ENCODE measurements at places on chromosomes 4 and X. TPM values are rescaled to one million over a fixed set of nuclear protein-coding genes. Genes with fewer than 3 reads are reported as not detected.

- DNase-seq: no peak
- H3K4me3 ChIP-seq: no peak overlapping the region
- no peaks in the 10 kb centered on the region for H3K27me3 ChIP-seq
- H3K27ac ChIP-seq: no peak overlapping the region
- no peaks in the 10 kb centered on the region for H3K4me1 ChIP-seq
- no peaks in the 10 kb centered on the region for H3K36me3 ChIP-seq
Observed at GRCh38 chrX:134727363-134727762, 69.1 kb upstream of the PLAC1 start.

DNA sequence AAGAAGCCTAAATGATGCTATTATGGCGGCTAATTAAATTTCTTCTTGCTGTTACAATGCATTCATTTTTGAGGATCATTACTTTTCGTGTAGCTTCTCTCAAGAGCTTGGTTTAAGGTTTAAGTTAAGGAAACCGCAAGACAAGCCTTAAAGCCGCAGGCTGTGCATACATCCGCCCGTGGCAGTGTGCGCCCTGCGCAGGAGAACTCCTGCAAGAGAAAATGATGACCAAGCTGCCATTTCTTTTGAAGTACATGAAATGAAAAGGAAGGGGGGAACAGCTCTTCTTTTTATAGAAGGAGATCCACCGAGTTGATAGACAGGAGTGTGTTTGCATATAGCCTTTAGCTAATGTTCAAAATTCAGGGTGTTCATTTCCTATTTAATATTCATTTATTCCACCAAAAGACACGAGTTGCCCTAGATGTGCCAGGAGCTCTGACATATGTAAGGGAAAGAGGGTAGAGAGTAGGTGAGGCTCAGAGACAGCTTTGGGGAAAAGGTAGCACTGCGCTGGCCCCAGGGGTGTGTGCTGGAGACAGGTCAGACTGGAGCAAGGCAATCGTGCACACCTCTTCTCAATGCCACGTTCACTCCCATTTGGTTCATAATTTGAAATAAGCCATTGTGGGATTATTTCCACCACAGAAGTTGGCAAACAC lies 112.1 kb upstream of the LDB2 start:
- no peaks in the 10 kb centered on the region for H3K27me3 ChIP-seq
- H3K4me1 ChIP-seq: no peaks in the 10 kb centered on the region
- DNase-seq: no peak
- no peak overlapping the region for H3K27ac ChIP-seq
- H3K4me3 ChIP-seq: no peak overlapping the region

- no peak overlapping the region for H3K4me3 ChIP-seq
- H3K36me3 ChIP-seq: no peaks in the 10 kb centered on the region
Observed at GRCh38 chr4:89136525-89136924, 25.2 kb downstream of the TIGD2 start.

DNA sequence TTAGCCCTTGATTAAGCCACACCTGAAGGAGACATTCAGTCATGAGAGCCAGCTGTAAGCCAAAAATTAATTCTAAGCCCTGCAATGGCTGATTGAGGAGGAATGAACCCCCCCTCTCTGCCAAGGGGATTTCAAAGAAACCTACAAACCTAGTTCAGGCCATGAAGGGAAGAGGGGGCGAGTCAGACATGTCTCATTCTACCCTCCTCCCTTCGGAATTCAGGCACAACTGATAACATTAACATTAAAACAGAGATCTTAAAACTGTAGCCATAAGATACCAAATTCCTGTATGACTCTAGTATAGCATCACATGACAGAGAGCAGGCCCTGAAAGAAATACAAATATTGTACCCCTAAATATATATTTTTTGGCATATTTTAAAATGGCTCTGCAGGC lies 40.4 kb upstream of the AFAP1 start:
- H3K36me3 ChIP-seq: peaks cover 4% of the 10 kb centered on the region
- no peak overlapping the region for H3K4me3 ChIP-seq
- peaks cover 9% of the 10 kb centered on the region for H3K4me1 ChIP-seq
- DNase-seq: no peak
- H3K27me3 ChIP-seq: peaks cover 2% of the 10 kb centered on the region

Gene S100P
- total RNA-seq: 20.3 TPM

- DNase-seq: no peak
- H3K27me3 ChIP-seq: no peaks in the 10 kb centered on the region
- H3K36me3 ChIP-seq: no peaks in the 10 kb centered on the region
- H3K4me1 ChIP-seq: peaks cover 14% of the 10 kb centered on the region
- H3K27ac ChIP-seq: no peak overlapping the region
Observed at GRCh38 chrX:121260596-121261240, 213.3 kb downstream of the GLUD2 start.

Gene GATA1
- not detected for total RNA-seq

GRCh38 chr4:86026720-86027119 lies 333.1 kb downstream of the MAPK10 start:
- H3K27me3 ChIP-seq: peaks cover 2% of the 10 kb centered on the region
- H3K4me3 ChIP-seq: no peak overlapping the region
- H3K4me1 ChIP-seq: no peaks in the 10 kb centered on the region
- no peak overlapping the region for H3K27ac ChIP-seq
- H3K36me3 ChIP-seq: no peaks in the 10 kb centered on the region
- DNase-seq: no peak

Gene TSPYL2
- 70.6 TPM for total RNA-seq
